Activated gamma-delta T cell (primary cell): ENCODE measurements at places on chromosomes 5 and 9.

GRCh38 chr5:72600391-72600981, 93.3 kb upstream of the ZNF366 start:
- no peak for DNase-seq

GRCh38 chr5:140182803-140183367, 7.9 kb downstream of the CYSTM1 start:
- no peak for DNase-seq

DNA sequence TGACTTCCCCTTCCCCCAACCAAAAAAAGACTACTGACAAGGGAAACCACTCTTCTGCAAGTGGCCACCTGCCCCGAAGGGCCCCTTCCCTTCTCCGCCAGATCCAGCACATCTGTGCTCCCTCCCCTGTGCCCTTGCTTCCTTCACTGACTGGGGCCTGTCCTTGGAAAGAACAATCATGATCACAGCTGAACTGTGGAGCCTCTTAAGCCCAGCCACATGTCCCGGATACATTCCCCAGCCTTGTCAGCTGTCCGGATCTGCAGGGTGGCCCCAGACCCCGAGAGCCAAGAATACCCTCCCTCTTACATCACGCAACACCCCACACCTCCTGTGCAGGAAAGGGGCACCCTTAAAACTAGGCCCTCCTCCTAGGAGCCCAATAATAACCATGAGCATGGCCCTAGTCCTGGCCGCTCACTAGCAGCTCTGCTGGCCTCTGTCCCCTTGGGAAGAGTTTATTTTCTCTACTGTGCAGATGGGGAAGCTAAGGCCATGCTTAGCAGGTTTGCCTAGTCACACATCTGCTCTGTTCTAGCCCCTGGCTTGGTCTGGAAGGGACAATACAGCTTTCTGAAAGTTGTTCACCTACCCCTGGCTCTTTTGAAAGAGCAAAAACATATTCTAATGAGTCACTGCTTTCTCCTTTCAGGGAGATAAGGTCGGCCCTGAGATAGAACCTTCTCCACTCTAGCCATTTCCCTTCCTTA, 3.8 kb downstream of the SPRY4 start:
- no peak for DNase-seq

- DNase-seq: no peak
These were observed 41.9 kb downstream of the TGFBI start for GRCh38 chr5:136070486-136071285.

- DNase-seq: no peak
These were observed 224.0 kb downstream of the ARHGAP26 start for GRCh38 chr5:142994218-142994617.

DNA sequence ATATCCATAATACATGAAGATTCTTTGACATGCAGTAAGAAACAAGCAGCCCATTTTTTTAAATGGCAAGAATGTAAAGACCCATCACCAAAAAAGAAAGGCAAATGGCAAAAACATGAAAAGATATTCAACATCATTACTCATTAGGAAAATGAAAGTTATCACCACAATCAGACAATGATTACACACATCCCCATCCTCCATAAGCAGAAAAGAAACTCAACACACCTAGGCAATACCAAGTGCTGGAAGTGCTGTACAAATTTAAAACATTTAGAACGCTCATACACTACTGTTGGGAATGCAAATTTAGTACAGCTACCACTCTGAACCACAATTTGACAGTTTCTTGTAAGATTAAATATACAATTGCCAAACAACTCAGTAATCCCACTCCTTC, 466.7 kb downstream of the ACTL7B start:
- DNase-seq: no peak

DNA sequence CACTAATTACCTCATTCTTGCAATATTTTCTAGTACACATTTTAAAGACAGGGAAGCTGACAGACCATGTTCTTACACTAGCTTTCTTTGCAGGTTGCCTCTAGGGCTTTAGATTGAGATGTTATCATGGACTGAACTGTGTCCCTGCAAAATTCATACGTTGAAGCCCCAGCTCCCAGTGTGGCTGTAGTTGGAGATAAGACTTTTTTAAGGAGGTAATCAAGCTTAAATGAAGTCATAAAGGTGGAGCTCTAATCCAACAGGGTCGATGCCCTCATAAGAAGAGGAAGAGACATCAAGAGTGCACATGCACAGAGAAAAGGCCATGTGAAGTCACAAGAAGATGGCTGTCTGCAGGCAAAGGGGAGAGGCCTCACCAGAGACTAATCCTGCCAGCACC, 471.2 kb upstream of the ACTBL2 start:
- DNase-seq: no peak

GRCh38 chr9:73137914-73138313, 13.8 kb upstream of the ANXA1 start:
- no peak for DNase-seq

DNA sequence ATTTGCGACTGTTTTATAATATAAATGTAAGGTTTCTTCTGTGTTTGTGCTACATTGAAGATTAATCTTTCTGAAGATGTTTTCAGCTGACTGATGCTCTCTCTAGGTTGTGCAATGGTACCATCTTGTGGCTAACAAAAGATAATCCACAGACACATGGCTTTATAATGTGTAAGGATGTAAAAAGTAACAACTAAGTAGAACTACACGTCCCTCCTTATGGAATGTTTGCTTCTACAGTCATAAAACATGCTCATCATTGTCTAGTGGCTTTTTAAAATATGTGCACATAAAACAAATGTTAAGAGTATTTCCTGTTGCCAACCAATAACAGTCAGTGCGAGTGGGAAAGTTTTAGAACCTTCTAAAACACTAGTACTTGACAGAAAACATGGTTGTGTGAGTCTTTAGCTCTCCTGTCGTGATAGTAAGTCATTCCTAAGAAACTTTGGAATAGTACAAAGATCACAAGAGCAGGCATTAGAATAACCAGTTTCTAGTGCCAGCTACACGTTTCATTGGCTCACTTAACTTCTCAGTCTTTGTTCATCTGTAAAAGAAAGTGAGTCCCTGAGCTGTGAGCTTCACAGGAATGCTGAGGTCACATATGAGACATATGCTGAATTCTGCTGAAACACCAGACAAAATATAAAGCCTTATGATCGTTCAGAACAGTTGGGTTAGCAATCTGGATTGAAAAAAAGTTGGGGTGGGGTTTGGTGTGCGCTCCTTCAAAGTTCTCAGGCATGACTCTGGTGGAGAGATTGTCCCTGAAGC, 75.7 kb upstream of the GLIS3 start:
- no peak for DNase-seq

DNA sequence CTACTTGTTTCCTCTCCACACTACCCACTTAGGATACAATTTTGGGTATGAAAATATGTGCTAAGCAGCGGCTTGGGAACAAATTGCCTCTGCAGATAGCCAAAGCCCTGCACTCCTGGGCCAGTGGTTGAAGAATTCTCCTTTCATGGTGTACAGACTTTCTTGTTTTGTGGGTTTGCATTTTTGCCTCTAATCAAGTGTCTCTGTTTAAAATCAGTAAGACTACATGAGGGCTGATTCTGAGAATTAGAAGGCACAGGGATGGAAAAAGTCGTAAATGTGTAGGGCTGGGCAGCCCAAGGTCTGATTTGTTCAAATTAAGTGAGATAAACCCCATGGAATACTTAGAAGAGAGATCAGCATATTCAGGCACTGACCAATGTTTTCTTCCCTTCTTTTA, 103.7 kb upstream of the CD180 start:
- DNase-seq: no peak

GRCh38 chr5:131532031-131532640, 102.9 kb downstream of the RAPGEF6 start:
- no peak for DNase-seq

DNA sequence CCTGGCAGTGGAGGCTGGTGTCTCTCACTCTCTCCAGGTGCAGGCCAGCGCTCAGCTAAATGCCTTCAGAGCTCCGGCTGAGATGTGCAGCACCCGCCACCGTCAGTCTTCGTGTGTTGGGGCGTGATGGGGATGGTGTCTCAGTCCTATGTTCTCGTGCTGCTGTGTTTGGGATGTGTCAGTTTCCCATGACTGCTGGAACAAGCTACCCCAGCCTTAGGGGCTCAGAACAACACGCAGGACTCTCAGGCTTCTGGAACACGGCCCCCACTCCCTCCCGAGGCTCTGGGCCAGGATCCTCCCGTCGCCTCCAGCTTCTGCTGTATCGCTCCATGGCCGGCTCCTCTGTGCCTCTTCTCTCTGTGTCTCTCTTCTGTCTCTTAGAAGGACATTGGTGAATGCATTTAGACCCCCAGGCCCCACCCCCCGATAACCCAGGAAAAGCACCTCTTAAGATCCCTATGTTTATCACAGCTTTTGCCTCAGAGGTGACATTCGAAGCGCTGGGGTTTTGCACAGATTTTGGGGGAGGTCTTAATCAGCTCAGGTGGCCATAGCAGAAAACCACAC, 9.6 kb upstream of the CEP72 start:
- no peak for DNase-seq

- DNase-seq: no peak
These were observed 395.1 kb downstream of the CETN3 start for GRCh38 chr5:90014420-90014819.

DNA sequence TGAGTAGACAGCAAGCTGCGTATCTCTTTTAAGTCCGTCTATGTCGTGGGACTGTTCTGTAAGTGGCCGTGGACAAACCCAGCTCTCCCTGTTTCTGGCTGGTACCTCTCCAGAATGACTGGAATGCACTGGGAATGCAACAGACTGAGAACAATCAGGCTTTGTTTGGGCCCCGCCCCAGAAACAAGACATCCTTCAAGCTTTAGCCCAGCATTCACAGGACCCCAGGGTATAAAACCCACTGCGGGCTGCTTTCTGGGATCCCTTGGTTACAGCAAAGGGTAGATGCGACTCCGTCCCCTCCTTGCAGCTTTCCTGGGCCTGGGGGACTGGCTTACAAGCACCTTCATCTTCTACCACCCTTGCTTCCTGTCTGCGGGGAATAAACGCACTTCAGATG, 45.6 kb upstream of the SPTLC1 start:
- DNase-seq: no peak

- no peak for DNase-seq
These were observed 41.4 kb upstream of the SHB start for GRCh38 chr9:38110476-38110875.

GRCh38 chr5:54259090-54259489, 51.3 kb downstream of the ARL15 start:
- no peak for DNase-seq

- no peak for DNase-seq
These were observed 7.9 kb downstream of the TICAM2 start for GRCh38 chr5:115594128-115595047.

DNA sequence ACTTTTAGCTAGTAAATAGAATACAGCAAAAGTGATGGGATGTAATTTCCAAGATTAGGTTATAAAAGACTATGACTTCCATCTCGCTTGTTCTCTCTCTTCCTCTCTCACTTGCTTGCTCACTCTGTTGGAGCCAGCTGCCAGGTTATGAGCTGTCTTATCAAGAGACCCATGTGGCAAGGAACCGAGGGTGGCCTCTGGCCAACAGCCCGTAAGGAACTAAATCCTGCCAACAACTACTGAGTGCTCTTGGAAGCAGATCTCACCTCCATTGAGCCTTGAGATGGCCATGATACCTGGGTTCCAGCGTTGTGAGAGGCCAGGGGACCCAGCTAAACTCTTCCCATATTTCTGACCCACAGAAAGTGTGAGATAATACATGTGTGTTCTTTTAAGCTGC, 636.1 kb downstream of the ACTL7B start:
- no peak for DNase-seq

GRCh38 chr9:82580921-82581320, 482.0 kb downstream of the RASEF start:
- DNase-seq: no peak

- DNase-seq: no peak
These were observed 4.6 kb downstream of the NIPAL4 start for GRCh38 chr5:157464519-157465171.

DNA sequence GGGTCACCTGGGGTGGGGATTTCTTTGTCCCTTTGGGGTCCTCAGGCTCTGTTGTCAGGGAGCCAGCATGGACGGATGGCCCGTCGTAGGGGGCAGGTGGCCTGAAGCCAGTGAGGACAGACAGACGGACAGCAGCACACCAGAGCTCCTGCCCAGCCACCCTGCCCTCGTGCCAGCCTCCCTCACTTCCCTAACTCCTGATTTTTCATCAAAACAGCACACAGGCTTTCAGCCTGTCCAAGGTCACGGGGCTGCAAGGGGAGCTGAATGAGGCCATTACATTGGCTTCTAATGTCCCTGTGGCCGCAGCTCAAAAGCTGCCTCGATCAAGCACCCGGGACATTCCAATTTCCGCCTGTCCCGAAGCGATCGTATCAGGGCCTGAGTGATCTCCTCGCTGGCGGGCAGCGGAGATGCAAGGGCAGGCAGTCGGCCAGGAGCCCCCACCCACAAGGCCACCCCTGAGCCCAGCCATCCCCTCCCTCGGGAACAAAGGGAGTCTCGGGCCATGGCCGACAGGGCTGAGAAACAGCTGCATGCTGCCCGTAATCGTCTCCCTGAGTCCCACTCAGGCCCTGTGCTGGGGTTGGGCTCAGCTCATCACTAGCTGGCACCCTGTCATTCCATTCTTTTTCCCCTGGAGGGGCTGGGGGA, 50.5 kb upstream of the RNU6ATAC start:
- DNase-seq: no peak

DNA sequence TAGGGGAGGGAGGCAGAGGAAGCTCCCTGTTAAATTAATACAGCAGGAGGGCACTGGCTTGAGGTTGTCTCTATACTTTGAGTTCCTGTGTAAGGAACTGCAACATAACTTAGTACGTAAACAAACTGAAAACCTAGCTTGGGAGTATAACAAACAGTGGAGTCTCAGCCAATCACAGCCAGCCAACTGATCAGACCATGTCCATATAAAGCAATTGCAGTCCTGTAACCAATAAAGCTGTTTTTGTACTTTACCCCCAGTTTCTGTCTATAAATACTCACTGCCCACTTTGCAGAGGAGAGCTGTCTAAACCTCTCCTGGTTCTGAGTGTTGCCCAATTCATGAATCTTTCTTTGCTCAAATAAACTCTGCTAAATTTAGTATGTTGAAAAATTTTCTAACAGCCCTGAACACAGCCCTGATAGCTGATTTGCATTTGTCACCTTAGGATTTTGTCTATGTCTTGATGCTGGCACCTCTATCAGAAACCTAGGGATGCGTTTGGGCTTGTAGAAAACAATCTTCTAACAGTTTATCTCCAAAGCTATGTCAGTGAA, 39.9 kb downstream of the GDNF start:
- no peak for DNase-seq

DNA sequence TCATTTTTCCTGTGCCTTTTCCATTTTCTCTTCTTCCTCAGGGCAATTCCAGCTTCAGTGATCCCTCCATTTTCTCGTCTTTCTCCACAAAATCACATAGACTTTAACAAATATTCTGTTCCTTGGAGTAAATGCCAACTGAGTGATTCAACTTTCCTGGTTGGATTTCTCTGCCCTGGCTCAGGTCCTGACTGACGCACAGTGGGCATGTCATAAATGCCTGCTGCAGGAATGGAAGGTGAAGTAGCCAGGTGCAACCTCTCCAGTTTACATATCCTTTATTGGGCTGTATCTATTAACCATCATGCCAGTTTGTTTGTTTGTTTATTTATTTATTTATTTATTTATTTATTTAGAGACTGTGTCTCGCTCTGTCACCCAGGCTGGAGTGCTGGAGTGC, 95.1 kb downstream of the MEF2C start:
- DNase-seq: no peak

GRCh38 chr9:87873607-87874303, 8.9 kb upstream of the SPATA31E1 start:
- DNase-seq: no peak
